Activated T-helper 1 cell treated with anti-CD3 and anti-CD28 coated beads, Interleukin-2, amount 50 U/mL, for 16 hours (primary cell): ENCODE measurements at places on chromosomes 7 and 10.

GRCh38 chr7:117781707-117782106, 91.5 kb downstream of the CTTNBP2 start:
- no peak for DNase-seq

GRCh38 chr7:140641524-140642195, 1.0 kb upstream of the DENND2A start:
- no peak for DNase-seq

DNA sequence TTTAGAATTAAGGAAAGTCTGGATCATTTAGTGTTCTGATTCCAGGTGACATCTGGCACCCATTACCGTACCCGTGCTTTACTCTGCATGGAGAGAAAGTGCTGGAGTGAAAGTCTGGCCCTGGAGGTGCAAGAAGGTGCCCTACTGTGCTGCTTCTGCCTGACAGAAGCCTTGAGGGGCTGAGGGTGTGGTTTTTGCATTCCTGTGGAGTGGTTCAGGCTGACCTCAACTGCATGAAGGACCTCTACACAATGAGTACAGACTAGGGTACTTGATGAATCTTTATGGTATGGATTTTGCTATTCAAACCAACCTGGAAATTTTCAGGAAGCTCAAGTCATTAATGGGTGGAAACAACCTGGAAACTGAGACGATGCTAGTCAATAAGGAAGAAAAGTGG, 45.1 kb upstream of the GSAP start:
- no peak for DNase-seq

- no peak for DNase-seq
These were observed 262.3 kb downstream of the SORCS3 start for GRCh38 chr10:104903433-104903832.

DNA sequence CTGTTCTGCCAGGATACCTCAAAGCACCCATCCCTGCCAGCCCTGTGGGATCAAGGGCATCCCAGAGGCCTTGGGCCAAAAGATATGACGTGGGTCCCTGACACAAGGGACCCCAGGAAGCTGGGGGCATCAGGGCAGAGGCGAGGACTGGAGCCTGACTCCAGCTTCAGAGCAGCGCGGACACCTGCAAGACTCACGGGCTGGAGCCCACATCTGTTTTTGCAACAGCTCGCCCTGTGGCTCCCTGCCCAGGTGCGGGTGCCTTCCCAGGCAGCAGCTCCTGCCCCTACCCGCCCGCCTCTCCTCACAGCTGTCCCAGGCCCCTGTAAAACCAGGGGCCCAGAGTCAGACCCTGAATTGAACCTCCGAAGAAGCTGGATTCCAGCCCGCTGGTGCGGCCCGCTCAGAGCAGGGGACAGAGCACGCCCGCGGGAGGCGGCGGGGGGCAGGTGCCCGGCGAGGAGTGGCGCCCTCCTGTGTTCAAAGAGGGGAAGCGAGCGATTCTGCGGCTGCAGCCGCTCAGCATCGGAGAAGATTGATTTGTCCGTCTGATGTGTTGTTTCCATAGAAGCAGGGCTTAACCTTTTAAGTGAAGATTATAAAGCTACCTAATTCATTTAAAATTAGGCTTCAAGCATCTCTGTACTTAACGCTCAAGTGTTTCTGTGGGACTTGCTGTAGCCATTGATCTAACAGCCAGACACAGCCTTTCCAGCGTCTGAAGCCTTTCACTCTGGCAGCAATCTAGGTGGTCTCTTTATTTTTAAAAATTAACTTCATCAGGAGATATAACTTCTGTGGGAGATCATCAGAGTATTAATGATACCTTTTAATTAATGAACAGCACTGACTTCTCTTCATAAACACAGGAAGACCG, 88.4 kb downstream of the BEND7 start:
- peak; percentile 39 for DNase-seq

GRCh38 chr10:12829831-12830390, 171.6 kb downstream of the CCDC3 start:
- DNase-seq, result no peak

GRCh38 chr10:11587722-11588259, 23.7 kb downstream of the USP6NL start:
- no peak for DNase-seq

- DNase-seq, result no peak
These were observed 22.9 kb upstream of the CAMK2B start for GRCh38 chr7:44348300-44348699.

DNA sequence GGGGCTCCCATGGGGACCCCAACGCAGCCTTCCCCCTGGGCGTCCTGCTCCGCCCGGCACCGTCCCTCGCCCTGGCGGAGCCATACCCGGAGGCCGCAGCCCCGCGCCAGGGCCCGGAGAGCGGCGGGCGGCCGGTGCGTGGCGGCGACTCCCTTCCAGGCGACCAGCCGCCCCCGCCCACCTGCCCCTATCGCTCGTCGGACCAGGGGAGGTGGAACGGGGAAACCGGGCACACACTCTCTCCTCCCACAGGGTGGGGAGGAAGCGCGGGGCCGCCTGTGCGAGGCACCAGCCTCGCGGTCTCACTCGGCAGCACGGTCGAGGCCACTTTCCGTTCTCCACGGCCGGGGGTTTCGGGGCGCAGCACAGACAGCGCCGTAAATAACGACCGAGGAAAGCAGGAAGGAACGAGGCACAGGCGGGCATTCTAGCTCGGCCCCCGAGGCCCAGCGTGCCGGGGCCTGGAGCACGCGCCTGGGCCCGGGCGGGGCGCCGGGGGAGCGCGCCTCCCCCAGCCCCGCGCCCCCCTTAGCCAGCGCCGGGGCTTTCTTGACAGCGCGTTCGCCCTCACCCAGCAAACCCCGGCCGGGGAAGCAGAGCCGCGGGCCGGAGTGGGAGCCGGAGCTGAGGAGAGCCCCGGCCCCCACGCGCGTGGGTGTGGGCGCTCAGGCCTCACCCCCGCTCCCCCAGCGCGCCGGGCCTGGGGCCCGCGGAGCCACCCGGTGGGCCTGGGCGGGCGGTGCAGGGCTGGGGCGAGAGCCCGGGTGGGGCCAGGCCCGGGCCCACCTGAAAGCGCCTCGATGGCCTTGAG, 936 bp downstream of the IGF2BP3 start:
- no peak for DNase-seq

- DNase-seq, result no peak
These were observed 40.9 kb downstream of the ARL5B start for GRCh38 chr10:18699849-18700840.

DNA sequence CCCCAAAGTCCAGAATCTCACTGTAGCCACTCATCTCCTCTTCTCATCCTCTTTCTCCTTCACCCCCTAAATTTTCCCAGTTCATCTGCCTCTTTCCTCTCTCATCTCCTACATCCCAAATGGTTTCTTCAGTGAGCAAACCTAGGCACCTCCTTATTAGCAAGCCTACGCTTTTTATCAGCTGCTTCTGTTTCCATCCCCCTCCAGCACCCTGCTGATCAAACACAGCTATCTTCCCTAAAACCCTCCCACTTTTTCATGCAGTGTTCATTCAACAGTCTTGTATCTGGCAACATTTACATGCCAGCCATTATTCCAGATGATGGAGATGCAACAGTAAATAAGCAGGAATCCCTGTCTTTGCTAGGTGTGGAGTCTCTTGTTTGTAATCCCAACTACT, 3.3 kb upstream of the ABRAXAS2 start:
- no peak for DNase-seq

GRCh38 chr10:72392571-72392970, 37.9 kb upstream of the DNAJB12 start:
- DNase-seq, result no peak

DNA sequence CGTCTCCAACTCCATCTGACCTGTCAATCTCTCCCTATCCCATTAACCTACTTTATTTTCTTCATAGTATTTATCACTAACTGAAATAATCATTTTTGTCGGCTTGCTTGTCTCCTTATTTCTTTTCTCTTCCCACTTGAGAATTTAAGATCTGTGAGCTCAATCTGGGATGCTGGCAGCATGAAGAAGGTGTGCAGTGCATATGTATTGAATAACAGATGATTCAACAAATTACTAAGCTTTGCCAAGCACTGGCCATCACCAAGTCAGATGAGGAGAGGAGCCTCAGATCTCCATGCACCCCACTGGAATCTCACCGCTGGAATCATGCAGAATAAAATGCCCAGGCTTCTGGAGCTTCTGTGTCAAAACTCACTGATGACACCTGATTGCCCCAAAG, 47.6 kb upstream of the PPP1R3C start:
- no peak for DNase-seq

GRCh38 chr7:42208572-42208971, 28.4 kb downstream of the GLI3 start:
- DNase-seq, result no peak

DNA sequence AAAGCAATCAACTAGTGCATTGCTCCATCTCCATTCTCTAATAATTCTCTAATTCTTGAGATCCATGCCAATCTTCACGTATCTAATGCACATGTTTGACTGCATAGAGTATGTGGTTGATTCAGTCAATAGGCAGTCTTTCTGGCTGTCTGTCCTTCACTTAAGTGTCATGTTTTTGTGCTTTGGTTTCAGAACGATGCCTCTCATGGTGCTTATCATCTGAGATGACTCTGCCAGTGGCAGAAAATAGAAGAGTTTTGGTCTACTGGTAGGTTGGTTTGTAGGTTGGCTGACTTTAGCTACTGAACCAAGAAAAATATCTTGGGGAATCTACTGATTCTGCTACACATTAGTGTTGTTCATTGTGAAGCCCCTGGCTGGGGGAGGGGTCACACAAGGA, 364.2 kb downstream of the SFMBT2 start:
- no peak for DNase-seq

DNA sequence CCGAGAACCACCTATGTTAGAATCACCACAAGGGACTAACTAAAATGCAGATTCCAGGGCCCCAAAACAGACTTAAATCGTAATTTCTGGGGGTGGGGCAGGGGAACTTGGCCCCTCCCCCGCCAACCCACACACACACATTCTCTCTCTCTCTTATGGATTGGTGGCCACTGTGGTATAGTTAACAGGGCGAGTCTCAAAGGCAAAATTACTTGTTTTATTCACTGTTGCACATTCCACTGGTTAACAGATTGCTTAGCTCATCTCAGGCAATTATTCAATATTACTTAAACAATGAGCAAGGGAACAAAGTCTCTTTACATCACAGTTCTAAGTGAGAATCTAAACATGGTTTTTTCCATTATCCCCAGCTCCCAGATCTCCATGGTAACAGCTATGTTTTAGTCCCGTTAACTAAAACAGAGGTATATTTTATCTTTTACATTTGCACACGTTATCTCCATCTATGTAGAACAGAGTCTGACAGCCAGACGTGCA, 38.5 kb downstream of the IGF2BP3 start:
- DNase-seq, result no peak

GRCh38 chr10:92062273-92062672, 138.7 kb downstream of the BTAF1 start:
- no peak for DNase-seq

- no peak for DNase-seq
These were observed 64.7 kb downstream of the HYCC1 start for GRCh38 chr7:22949221-22949620.

DNA sequence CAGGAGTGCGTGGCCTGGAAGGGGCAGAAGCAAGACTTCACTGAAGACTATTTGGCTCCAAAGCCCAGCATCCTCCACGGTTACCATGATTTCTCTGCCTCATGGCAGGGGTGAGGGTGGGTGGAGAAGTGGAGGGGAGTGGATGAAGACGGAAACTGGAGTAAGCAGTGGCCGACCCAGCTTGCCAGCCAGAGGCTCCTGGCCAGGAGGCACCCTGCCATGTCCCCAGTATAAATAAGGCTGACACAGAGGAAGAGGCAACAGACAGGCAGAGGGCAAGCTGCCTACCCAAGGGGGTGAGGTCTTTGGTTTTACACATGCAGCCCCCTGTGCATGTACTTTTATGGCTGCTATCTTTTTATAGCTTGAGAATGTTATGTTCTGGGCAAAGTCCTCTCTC, 102.6 kb upstream of the TBX20 start:
- DNase-seq, result no peak

DNA sequence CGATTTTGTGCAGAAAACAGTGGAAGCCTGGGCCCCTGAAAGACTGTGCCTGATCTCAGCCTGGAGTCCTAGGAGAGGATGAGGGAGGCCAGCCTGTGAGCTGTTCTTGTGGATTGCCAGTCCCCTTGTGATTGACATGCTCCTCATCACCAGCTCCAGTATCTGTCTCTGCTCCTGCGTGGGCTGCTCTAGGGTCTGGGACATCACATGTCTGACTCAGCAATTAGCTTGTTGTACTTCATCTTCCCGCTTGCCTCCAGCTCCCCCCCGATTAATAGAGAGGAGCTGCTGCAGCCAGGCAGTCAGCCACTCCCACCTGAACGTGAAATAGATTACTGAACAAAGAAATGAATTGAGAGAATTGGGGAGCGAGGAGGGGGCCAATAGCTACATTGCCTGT, 99.6 kb upstream of the TBX20 start:
- no peak for DNase-seq

DNA sequence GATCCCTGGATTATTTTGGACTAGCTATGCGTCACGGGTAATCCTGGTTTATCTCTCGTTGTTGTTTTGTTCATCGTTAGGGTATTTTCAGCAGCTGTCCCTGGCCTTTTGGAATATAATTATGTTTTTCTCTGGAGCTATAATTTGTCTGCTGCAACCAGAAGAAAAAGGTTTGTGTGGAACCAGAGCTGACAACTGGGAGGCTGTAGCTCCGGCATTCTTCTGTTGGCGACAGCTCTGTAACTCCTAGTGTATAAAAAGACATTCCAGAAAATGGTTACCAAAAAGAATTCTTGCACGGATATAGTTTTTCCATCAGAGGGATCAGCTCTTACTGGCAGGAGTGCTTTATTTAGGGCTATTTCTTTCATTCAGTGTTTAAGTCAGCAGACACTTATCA, 130.9 kb upstream of the PRR15 start:
- no peak for DNase-seq

DNA sequence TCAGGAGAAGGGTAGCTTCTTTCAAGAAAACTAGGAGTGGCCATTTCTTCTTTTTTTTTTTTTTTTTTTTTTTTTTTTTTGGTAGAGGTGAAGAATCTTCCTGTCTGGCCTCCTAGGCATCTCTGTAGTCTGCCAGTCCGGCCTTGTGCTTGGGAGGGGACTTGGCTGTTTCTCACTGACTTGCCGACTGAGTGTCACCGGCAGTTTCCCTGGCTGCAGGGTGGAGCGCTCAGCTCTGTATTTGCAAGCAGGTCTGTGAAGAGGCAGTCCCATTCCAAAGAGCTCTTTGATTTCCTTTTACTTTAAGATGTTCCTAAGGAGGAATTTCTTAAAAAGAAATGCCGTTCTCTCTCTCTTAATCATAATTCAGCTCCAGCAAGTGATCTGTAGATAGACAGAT, 212.6 kb downstream of the ADRA2A start:
- no peak for DNase-seq

GRCh38 chr7:38463277-38464225, 167.6 kb downstream of the AMPH start:
- DNase-seq, result peak; percentile 61

- no peak for DNase-seq
These were observed 135.1 kb downstream of the NPY start for GRCh38 chr7:24419077-24419476.

- no peak for DNase-seq
These were observed 32.9 kb downstream of the ENTPD1 start for GRCh38 chr10:95788830-95789229.

DNA sequence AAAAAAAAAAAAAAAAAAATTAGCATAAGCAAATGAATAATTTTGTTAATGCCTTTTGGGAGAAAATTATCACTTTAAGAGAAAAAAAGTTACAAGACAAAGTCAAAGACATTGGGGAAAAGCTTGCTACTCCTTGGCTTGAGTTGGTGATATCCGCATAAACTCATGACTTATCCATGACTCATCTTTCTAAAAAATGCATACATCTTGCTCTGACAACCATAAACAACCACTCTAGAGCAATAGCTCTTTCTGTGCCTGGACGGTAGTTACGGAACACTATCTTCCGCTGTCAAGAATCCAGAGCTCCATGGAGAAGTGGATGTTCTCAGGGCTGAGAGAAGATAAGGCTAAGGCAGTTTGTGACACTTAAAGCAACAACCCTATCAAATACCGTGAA, 281.1 kb upstream of the PFKP start:
- DNase-seq, result no peak
